ENCODE measurements at places on chromosomes 2 and 18.

GRCh38 chr2:221792971-221793521, 220.9 kb upstream of the EPHA4 start:
- no peak for DNase-seq

DNA sequence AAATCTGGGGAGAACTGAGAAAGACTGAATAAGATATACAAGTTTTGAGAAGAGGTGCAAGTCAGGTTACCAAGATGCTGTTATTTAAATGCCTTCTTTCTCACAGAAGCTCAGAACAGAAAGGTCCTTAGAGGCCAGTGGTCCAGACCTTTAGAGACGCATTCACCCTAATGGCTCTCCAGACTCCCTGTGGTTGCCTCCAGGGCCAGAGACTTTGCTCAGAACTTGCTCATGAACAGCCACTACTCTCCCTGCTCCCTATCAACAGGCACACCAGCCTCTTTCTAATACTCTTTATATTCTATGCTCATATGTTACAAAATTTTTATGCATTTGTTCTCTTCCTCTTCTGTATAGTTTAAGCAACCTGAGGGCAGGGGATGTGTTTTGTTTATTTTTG, 349.0 kb upstream of the TNP1 start:
- DNase-seq, result no peak

DNA sequence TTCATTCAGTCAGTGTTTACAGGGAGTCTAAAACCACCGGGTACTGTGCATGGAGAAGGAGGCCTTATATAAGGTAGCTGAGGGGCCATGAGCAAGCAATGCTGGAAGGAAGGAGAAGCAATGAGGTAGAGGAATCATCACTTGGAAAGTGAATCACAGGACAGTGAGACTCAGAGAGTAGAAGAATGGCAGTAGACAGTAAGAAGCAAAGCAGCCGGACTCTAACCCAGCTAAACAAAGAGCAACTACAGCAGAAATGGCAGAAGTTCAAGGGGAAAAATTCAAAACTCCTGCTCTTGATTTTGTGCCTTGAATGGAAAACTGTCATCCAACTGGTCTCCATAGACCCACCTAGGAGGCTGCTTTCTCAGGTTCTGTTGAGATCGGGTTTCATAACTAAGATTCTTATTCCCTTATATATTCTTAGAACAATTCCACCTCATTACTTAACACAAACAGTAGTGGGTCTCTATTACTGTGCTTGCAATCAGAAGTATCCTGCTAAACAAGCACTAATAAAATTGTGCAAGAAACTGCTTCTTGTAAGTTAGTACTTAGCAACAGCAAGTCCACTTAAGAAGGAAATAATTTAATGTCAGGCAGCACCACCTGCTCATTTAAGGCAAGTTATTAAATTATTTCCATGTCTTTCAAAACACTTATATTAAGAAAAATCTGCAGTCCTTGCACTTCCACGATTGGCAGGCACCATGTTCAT, 68.0 kb downstream of the RBMS1 start:
- DNase-seq, result no peak

DNA sequence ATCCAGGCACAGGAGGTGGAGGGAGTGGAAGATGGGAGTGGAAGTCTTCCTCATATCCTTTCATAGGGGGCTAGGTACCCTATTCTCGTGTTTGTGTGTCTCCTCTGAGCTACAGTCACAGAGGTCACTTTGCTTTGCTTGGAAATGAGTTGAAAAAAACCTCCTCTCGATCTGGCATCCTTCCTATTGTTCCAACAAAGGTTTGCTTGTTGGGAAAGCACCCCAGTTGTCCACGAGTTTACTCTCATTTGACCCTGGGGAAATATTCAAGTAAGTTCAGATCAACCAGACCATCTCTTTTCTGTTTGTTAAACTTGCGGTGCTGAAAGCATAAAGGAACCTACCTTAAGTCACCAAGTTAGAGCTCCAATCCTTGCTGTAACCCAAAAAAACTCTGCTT, 59.3 kb downstream of the ARHGEF33 start:
- no peak for DNase-seq

DNA sequence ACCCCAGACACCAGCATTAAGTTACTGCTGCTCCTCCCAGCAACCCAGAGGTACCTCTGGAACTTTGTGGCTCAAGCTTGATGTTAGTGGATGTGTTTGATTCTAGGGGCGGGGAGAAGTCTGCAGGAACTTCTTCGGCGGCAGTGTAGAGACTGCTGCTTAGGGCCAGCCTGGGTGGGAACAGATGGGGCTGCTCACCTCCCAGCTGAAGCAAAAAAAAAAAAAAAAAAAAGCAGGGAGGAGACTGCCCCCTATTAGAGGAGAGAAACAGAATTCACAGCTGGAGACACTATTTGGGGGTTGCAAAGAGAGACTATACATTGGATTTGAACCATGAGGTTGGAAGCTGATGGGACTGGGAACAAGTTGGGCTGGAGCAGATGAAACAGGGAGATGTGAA, 28.6 kb upstream of the FAM136A start:
- no peak for DNase-seq

- no peak for DNase-seq
These were observed 400.7 kb downstream of the HRH4 start for GRCh38 chr18:24860978-24861680.

- peak; percentile 21 for DNase-seq
These were observed 183.1 kb downstream of the STK39 start for GRCh38 chr2:168064011-168064998.

DNA sequence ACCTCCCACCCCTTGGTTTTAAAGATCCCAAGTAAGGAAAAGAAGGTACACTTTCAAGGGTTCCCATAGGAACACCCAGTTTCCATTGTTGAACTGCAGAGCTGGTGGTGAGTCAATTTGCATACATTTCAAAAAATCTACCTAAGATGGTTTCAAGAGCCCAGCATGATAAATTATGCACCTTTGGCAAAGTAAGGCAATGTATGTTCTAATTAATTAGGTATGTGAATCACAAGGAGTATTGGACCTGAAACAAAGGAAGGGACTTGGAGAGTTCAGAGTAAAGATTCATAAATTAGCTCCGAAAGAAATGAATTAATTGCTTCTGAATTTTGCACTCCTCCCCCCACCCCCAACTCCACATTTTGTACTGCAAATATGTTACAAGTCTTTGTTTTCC, 459.7 kb downstream of the LRATD1 start:
- no peak for DNase-seq

DNA sequence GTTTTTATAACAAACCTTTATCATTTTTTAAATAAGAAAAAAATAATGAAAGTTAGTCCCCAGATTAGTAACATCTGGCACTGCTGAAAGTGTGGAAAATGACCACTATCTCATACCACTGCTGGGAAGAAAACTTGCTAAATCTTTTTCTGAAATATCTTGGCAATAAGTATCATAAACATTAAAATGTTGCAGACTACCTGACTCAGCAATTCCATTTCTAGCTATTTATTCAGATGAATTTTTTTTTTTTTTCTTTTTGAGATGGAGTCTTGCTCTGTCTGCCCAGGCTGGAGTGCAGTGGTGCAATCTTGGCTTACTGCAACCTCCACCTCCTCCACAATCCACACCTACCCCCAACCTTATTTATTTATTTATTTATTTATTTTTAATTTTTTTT, 35.3 kb upstream of the SOS1 start:
- no peak for DNase-seq

DNA sequence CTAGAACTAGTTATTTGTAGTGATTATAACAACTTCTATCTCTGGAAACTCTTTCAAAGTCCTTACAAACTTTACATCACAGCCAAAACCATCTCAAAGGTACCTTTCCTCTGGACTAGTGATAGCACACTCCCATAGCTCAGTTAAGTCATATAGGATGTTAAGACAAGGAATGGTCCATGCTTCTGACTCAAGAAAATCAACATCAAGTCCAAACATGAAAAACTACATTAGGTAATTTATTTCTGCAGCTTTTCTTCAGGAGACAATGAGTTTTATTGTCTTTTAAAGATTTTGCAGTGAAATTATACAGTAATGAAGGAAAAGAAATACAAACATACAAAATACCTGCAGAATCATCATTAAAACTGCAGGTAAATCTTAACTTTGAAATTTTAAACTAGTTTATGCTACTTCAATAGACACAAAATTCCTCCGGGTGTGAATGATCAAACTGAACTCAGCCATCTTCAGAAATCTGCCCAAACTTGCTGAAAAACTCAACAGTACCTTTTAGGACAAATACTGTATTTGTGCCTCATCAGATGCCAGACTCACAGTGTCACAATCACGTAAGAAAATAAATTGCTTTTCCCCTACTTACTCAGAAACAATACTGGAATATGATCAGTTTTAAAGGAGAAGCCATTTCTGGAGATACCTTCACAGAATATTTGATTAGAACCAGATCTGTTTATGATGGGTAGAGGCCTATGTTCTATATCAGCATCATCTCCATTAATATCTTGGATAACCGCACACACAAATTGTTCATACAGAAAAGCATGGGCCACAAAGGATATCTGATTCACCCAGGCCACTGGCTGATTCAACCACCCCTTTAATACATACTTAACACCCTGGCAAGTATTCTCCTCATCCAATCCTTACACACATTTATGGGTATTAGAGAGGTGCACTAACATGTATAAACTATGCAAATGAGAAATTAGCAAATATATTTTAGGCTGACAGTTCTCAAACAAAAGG, 2.6 kb downstream of the TMEM131 start:
- peak; percentile 49 for DNase-seq

DNA sequence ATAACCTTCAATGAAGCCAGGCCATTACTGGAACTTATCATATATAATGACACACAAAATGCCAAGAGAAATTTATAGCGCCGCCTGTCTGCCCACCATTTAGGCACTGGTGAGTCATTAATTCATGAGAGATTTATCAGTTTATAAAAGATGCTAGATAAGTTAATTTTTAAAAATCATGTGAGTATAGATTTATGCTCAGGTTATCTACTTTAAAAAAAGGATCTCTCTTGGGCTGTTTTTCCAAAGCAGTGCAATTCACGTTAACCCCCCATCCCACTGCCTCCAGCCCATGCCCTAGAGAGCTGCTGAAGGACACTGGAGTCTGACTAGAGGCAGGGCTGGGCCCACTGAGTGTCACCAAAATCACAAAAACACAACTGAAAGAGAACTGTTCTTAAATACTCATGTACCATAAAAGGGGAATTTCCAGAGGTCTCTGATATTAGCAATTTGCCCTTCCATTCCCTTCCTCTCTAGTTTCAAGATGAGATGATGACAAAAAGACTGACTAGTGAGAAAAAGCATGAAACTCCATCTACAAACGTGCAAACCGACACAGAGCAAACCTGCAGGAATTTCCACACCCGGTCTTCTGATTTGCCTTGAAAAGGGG, 160.8 kb downstream of the BCL2 start:
- no peak for DNase-seq

GRCh38 chr2:52145005-52145404, 1113.1 kb upstream of the NRXN1 start:
- DNase-seq, result no peak

GRCh38 chr2:68330691-68331090, 10.9 kb upstream of the CNRIP1 start:
- no peak for DNase-seq

DNA sequence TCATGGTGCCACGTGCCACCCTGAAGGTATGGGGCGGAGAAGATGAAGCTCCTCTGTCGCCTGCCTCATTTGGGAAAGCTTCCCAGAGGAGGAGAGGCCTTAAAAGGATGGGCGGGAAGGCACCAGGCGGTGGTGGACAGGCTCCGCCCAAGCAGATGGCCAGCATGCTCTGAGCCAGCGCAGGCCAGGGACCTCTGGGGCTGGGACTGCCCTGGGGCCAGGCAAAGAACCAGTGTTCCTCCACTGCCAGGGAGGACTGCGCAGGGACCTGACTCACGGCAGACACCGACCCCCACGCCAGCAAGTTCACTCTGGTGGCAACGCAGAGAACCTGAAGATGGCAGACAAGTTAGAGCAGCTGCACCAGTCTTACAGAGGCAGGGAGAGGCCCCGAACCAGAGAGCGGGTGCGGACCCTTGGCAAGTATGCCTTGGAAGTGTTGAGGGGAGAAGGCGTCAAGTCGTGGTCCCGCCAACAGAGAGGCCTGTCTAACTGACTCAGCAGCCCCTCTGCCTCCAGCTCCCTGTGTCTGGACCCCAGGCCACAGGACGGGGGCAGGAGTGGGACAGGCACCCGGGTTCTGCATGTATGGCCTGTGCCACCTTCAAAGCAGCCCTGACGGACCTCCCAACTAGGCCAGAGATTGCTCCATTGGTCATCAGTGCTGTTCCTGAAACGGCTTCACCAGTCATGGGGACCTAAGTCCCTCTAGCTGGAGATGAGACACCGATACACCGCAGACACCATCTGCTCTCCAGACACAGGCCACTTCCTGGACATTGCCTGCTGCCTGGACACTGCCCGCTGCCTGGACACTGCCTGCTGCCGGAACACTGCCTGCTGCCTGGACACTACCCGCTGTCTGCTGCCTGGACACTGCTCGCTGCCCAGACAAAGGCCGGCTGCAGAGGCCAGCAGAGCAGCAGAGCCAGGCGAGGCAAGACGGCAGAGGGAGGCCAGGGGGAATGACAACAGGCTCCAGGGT, 124.7 kb downstream of the HDAC4 start:
- no peak for DNase-seq

- no peak for DNase-seq
These were observed 41.9 kb upstream of the RAPGEF4 start for GRCh38 chr2:172693529-172694455.

DNA sequence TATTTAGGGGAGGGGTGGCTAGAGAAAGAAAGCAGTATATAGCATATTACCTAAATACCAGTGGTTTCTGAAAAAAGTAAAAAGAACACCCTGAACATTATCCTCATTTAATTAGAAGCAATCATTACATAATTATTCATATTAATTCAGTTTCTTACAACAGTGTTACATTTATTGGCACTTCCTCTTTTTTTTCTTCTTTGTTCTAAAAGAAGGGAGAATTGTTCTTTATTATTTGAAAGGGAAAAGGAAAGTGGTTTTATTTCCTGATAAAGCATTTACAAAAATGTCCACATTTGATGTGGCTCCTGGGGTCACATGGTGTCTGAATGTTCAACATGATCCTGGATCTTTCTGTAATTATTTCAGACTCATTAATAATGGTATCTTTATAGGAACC, 254.9 kb upstream of the ZEB2 start:
- no peak for DNase-seq

DNA sequence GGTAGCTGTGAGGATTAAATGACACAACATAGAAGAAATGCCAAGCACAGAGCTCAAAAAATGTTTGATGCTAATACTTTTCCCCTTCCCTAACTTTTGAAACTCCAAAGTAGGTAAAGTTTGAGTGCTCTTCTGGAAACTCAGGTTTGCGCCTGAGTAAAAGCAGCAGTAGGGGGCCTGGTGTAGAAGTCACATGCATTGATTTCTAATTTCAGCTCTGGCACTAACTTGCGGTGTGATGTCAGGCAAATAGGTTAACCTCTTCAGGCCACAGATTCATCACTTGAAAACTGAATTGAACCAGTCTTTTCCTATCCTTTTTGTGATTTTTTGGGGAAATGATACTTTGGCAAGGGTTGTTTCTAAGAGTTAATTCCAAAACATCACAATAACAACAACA, 27.2 kb downstream of the LHCGR start:
- no peak for DNase-seq

All from RWPE1 (cell line).